ENCODE measurements at places on chromosomes 1 and 21.
A peak's percentile ranks its signal among the peaks of the same experiment; 100 is the strongest.

GRCh38 chr1:234705615-234706014, 95.6 kb upstream of the IRF2BP2 start:
- no peak for DNase-seq

DNA sequence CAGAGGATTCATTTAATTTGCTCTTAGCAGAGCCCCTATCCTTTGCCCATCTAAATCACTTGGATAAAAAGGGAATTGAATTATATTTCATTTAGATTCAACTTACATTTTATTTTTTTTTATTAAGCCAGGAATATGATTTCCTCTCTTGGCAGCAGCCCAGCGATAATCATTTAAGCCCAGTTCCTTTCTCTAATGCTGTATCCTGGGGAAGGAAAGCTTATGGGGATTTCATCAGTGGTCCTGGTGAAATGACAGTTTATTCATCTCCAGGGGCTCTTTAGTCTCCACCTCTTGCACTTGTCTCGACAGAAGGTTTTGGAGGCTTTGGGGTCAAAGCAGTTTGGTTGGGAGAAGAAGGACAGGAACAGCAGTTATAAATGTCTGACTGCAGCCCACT, 50.4 kb upstream of the LRRC8D start:
- DNase-seq = no peak

GRCh38 chr1:32316903-32317277, 19.1 kb downstream of the MARCKSL1 start:
- no peak for DNase-seq

DNA sequence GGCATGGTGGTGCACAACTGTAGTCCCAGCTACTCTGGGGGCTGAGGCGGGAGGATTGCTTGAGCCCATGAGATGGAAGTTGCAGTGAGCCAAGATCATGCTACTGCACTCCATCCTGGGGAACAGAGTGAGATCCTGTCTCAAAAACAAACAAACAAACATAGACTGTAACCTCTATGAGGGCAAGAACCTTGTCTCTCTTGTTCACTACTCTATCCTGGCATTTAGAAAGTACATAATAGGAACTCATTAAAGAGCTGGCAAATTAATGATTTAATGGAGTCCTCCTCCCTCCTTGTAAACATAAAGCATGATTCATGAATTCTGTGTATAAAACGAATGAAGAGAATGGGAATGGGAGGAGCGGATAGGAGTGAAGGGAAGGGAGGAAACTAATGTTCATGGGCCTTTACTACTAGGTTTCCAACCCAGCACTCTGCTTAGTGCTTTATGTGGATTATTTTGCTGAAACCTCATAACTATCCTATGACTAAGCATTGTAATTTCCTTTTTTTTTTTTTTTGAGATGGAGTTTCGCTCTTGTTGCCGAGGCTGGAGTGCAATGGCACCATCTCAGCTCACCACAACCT, 8.6 kb downstream of the LMOD1 start:
- DNase-seq = no peak

- no peak for DNase-seq
Measured at GRCh38 chr1:110243574-110243973, 33.5 kb downstream of the KCNC4 start.

- no peak for DNase-seq
Measured at GRCh38 chr1:179808503-179808902, 65.4 kb downstream of the FAM163A start.

- DNase-seq = no peak
Measured at GRCh38 chr1:115454837-115455511, 116.9 kb upstream of the NGF start.

DNA sequence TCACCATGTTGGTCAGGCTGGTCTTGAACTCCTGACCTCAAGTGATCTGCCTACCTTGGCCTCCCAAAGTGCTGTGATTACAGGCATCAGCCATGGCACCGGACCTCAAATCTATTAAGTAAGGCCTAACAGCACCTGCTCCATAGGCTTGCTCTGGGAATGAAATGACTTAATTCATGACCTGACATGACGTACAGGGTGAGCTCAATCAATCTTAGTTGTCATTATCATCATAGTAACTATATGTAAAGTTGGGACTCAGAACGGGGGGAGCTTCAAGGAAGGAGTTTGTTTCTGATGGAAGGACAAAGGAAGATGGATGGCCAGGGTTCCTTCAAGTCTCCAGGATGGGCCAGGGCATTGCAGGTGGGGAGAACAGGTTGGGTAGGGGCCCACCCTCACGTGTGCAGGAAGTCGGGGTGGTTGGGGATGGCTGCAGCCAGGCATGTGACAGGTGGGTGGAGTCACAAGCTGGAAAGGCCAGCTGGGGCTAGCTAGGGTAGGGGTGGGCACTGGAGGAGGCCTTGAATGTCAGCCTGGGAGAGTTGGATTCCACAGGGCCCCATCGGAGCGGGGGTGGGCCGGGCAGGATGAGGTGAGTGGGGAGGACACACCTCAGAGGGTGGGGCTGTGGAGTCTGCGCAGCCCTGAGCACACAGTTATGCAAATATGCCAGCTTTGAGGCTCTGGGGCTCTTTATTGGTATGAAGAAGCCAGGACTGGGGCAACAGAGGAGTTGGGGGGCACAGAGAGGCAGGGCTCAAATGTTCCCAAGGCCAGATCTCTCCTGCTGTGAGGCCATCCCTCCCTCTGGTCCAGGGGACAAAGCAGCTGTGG, 9.6 kb downstream of the TRIM62 start:
- DNase-seq = no peak

GRCh38 chr1:8137481-8138244, 111.6 kb upstream of the ERRFI1 start:
- no peak for DNase-seq

DNA sequence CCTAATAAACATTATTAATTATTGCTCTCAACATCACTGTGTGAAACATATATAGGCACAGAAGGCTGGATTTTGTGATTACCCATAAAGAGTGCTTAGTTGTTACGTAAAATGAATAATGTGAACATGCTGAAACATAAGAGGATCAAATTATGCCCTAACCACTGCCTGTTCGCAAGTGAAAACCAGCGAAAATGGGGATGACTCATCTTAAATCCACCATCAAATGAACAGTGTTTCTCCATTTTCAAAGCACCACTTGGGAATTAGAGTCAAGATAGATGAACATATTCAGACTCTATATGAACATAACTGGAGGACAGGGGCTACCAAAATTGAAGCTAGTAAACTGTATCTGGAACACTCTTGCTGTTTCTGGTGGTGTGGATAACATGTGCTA, 386.2 kb downstream of the HHIPL2 start:
- DNase-seq = no peak

DNA sequence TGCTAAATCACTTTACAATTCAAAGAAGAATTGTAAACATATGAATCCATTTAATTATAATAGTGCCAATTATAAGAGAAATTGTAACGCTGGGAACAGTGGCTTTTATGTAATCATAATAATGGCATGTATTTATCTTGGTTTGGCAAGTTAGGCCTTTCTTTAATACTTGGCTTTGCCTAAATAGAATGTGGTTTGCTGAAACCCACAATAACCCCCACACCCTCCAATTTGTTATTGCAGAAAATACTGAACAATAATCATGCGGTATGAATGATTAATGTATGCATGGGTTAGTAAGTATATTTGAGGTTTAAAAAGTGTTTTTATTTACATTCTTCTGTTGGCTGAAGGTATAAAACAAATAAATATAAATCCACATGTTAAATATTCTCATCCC, 138.2 kb downstream of the NFIA start:
- DNase-seq = no peak

DNA sequence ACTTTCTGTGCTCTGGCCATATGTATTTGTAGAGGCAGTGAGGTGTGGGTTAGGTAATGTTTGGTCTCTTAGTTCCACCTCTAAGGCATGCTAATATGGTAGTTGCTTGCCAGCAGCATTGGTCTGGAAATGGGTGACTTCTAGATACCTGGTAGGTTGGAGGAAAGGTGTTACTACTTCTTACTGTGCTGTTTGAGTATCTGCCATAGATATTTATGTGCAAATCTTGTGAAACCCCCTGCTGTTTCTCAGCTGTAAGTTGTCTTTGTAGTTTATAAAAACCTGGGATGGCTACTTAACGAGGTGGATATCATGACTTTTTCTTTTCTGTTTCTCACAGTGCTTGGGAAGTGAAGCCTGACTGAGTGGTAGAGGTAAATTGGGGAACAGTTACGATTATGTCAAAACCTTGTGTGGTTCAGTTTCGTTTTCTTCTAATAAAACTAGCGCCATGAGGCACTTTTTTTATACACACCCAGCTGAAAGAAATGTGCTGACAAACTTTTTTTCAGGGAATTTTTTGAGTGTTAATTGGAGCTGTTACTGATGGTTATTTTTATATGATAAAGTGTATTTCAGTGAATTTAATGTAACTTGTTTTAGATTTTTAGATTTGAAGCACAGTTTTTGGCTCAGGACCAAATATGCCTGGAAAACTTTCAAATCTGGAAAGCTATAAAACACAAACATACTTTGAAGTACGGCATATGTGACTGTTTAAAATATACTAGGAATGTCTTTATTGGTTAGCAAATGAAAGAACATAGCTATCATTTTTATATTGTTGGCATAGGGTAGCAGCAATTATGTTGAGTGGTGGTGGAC, 42.1 kb downstream of the CAMSAP2 start:
- DNase-seq = no peak

DNA sequence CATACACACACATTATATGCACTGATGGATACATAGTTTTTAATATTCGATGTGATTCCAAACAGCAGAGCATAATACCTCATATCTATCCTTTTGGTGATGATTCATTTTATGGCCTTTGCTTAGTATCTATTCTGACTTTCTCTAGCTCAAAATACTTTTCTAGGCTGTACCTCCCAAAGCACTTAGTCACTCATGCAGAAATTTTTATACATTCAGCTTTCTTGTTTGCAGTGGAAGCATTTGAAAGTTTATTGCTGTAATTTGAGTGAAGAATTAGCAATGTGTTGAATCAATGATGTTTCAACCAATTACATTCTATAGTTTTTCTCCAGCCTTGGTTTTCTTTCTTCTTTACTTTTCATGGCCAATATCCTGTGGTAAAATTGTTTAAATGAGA, 66.7 kb downstream of the LBR start:
- DNase-seq = no peak

- no peak for DNase-seq
Measured at GRCh38 chr1:29829448-29830344, 593.4 kb downstream of the PTPRU start.

- peak; percentile 92 for DNase-seq
Measured at GRCh38 chr1:156500793-156501506, 375 bp upstream of the MEF2D start.

- DNase-seq = no peak
Measured at GRCh38 chr1:233679591-233680373, 65.9 kb downstream of the KCNK1 start.

DNA sequence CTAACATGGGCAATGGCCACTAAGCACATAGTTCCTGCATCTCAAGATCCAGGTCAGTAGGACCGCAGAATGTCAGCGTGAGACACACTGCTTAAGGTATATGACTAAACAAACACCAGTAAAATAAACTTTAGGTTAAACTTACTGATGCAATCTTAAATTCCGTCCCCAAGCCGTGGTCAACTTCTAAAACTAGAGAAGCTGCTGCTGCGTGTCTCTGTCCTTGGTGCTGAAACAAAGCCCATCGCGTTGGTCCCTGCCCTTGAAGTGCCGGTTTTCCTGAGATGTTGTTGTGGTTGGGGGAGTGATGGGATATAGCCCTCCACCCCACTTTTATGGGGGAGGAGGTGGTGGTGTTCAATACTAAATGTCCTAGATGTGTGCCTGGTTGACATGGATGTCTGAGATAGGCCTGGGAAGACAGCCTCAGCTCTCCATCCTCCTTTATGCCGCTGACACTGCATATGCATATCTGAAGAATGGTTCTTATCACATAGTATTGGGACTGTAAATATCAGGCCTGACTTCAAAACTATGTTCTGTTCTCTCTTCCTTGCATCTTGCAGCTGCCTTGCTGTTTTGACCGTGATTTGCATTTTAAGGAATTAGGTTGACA, 72.0 kb upstream of the KCNA3 start:
- DNase-seq = peak; percentile 34

DNA sequence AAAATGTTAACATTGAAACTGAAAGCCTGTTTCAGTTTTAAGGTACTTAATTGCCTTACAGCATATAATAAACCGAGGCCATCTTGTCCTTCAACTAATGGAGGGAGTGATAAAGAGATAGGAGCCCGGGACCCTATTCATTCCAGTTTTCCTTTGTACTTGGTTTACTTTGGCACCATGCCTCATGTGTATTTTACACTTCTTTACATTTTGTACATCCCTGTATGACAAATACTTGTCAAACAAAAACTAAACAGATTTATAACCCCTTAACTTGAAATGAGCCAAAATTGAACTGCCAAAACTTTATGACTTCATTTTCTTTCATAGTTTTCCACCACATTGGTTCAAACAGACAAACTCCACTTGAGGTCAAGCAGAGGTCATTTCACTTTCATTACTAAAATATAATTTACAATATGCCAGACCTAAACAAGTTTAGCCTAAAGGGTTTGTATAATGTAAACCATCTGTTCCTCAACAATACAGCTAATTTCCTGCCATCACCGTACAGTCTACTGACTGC, 30.9 kb upstream of the UBE2U start:
- DNase-seq = no peak

- DNase-seq = no peak
Measured at GRCh38 chr1:214058076-214058475, 70.3 kb downstream of the PROX1 start.

DNA sequence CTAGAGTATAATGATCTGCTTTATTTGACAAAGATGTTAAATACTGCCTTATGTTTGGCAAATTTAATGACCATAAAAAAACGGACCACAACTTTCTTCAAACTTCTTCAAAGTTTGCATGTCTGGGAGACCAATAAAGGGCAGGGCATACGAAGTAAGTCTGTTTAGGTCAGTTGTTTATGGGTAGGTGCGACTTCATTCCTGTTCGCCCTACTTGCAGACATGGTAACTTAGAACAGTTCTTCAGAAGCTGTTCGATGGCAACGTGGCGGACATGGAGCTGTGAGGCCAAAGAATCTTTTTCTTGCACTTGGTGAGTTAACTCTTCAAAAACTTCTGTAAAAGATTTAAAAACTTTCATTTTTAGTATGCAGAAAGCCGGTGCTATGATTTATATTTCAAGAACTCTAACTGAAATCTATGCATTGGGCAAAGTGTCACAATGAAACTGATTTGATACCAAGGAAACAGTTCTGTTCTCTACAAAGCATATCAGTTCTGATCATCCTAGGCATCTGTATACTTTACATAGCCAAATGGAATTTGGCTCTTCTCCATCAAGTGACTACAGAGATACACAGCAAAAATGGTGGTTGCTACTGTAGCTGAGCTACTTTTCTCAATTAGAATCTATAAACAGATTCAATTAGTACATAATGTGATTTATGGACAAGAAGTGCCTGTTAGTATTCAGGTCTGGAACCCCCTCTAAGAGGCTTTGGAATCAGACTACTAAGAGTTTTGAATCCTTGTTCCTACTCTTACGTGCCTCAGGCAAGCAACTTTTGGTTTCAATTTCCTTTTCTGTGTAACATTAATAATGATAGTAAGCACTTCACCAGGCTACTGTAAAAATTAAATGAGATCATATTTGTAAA, 25.7 kb downstream of the C21orf91 start:
- no peak for DNase-seq

DNA sequence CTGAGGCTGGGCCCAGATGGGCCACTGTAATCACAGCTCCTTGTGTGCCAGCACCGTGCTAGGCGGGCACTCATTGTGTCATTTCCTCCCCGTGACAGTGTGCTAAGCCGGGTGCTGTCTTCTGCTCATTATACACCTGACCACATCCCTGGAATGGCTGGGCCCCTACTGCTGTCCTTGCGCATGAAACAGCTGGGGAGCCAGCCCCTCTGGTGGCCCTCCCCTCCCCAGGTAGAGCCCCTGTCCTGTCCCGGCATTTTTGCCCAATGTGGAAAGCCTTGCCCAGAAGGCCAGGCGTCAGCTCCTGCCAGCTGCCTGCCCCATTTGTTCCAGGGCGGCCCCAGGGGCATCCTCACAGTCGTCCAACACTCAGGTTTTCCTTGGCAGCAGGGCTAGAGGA, 107.4 kb upstream of the CASZ1 start:
- no peak for DNase-seq

Data from stimulated activated CD8-positive, alpha-beta memory T cell treated with anti-CD3 and anti-CD28 coated beads, Interleukin-4, amount 100 ng/mL, for 1 hour (primary cell).